ENCODE measurements at places on chromosomes 3 and 15.

DNA sequence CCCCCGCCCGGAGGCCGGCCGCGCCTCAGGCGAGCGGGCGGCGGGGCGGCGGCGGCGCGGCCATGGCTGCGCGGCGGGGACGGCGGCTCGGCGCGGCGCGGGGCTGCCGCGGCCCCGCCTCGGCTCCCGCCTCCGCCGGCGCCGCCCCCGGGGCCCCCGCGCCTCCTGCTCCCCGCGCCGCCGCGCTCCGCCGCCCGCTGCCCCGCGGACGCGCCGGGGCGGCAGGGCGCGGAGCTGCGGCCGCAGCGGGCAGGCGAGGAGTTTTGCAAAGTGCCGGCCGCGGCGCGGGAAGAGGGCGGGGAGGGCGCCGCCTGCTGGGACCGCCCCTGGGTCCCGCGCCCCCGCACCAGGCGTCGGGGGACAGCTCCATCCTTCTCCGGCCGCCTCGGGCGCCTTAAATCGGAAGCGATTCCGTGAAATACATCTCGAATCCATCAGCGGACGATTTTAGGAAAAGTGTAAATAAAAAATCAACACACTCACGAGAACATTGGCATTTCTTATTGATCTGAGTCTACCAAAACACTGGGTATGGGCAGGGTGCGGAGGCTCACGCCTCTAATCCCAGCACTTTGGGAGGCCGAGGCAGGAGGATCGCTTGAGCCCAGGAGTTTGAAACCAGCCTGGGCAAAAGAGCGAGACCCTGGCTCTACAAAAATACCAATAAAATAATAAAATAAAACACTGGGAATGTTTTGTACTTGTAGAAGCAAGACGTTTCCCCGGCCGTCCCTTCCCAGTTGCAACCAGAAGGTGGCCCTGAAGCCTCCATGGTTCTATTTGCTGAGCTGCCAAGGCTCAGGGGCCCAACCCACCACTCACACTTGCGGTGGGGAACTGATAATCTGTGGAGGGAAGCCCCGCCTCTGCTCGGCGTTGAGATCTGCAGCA lies 136.9 kb downstream of the NUP210 start:
- DNase-seq = no peak

- no peak for DNase-seq
These were observed 7.9 kb downstream of the FSIP1 start for GRCh38 chr15:39774688-39775267.

- DNase-seq = no peak
These were observed 23.3 kb downstream of the IL17RD start for GRCh38 chr3:57141719-57142410.

DNA sequence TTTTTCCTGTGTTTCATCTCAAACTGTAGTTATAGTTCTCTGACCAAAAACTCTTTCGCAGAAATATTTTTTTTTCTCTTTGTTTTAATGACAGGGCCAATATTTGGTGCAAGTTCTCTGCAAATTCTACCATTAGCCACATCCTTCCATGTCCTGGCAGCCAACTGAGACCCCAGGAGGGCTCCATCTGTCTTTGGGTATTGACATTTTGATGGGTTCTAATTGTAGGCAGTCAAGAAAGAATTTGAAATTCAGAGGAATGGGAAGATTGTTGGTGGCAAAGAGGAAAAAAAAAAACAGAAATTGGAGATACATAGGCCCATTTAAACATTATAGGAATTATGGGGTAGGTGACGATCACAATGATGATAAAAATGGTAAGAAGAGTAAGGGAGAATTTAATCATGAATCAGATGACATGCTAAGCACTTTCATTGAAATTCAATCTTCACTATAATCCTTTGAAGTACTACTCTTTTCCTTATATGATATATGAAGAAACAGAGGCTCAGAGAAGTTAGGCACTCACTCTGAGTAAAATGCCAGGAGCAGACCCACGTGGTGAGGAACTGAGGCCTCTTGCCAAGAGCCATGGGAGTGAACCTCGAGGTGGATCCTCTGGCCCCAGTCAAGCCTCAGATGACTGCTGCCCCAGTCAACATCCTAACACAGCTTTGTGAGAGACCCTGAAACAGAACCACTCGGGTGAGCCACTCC lies 151.4 kb downstream of the PDZRN3 start:
- no peak for DNase-seq

GRCh38 chr15:72086920-72087648 lies 30.9 kb downstream of the MYO9A start:
- DNase-seq = no peak

GRCh38 chr3:59784164-59784563 lies 734.3 kb upstream of the CFAP20DC start:
- no peak for DNase-seq

DNA sequence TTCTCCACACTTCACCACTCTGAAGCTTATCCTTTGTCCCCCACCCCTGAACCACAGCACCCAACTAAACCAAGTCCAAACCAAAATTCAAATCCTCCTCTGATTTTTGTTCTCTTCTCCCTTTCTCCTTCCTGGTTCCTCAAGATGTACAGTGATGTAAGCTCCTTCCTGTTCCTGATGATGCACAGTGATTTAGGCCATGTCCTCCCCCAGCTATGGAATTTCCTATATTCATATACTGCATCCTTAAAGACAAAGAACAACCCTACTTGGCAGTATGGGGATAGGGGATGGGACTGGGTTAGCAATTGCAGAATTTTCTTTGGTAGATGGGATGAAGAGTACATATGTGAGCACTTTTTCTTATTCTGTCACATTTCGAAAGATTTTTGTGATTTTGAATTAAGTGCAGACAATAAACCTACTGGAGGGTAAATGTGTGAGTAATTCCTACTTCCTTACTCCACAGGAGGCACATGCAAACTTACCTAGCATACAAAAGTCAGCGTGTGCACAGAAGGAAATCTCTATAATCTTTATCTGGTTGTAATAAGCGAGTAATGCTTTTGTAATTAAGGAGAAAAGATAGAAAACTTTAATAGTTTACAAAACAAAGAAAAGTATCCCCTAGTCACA lies 125.0 kb downstream of the ANO10 start:
- DNase-seq = no peak

- DNase-seq = no peak
These were observed 30.2 kb downstream of the EIF4E3 start for GRCh38 chr3:71695000-71695482.
